ENCODE measurements at places on chromosomes 5 and 9. TPM values are rescaled to one million over a fixed set of nuclear protein-coding genes. Genes with fewer than 3 reads are reported as not detected.

- no peak overlapping the region for H3K4me3 ChIP-seq
- H3K27me3 ChIP-seq = no peaks in the 10 kb centered on the region
- H3K4me1 ChIP-seq = no peaks in the 10 kb centered on the region
These were observed 78.3 kb upstream of the TRIO start for GRCh38 chr5:14064841-14065240.

- peaks cover under 1% of the 10 kb centered on the region for H3K36me3 ChIP-seq
- H3K4me1 ChIP-seq = peaks cover 20% of the 10 kb centered on the region
- DNase-seq = no peak
- H3K27ac ChIP-seq = no peak overlapping the region
- H3K27me3 ChIP-seq = no peaks in the 10 kb centered on the region
- peak overlapping the region; percentile 18 for H3K4me3 ChIP-seq
These were observed 20.3 kb downstream of the CAMSAP1 start for GRCh38 chr9:135887021-135887507.

DNA sequence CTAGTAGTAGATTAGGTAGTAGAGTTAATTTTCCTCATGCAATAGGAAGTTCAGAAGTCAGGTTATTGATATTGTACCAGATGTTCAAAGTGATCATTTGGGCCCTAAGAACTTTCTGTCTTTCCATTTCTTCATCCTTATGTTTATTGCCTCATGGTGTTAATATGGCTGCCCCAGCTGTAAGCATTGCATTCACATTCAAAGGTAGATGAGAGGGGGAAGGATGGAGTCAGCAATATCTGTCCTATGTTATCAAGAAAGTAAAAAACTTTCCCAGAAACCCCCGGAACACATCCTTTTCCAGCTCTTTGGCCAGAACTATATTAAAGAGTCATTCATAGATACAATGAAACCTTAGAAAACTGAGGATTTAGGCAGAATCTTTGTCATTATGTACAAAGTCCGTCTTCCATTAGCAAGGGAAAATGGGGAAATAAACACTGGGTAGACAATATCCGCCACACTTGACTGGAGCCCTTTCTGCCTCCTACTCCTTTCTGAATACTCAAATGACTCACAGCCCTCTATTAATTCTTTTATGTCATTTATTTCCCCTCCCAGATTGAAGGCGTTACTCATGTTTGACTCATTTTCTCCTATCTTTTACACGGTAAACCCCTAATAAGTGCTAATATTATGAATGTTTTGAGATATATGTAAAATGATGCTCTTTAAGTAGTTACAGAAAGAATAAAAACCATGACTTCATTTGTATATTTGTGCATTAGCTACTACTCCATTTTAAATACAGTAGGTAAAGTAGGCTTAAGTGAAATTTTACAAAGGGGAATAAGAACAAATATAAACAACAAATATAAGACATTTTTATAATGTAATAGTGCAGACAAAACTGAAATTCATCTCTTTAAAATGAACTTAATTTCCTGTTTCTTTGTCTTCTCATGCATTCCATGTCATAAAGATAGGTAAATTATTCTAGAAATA, 127.6 kb downstream of the SLF1 start:
- no peaks in the 10 kb centered on the region for H3K36me3 ChIP-seq

POLE3 gene
- 17.5 TPM for total RNA-seq

SHC3 gene
- 0.85 TPM for total RNA-seq

JAKMIP2 gene
- not detected for total RNA-seq

- no peak overlapping the region for H3K4me3 ChIP-seq
- H3K27me3 ChIP-seq = no peaks in the 10 kb centered on the region
- no peak for DNase-seq
- no peak overlapping the region for H3K27ac ChIP-seq
- H3K36me3 ChIP-seq = no peaks in the 10 kb centered on the region
These were observed 174.7 kb downstream of the GAS1 start for GRCh38 chr9:86772635-86772993.

GRCh38 chr5:98997000-98997399, 68.2 kb upstream of the CHD1 start:
- no peaks in the 10 kb centered on the region for H3K4me1 ChIP-seq
- DNase-seq = no peak
- H3K36me3 ChIP-seq = no peaks in the 10 kb centered on the region

STK32A gene
- total RNA-seq = 6.2 TPM

DNA sequence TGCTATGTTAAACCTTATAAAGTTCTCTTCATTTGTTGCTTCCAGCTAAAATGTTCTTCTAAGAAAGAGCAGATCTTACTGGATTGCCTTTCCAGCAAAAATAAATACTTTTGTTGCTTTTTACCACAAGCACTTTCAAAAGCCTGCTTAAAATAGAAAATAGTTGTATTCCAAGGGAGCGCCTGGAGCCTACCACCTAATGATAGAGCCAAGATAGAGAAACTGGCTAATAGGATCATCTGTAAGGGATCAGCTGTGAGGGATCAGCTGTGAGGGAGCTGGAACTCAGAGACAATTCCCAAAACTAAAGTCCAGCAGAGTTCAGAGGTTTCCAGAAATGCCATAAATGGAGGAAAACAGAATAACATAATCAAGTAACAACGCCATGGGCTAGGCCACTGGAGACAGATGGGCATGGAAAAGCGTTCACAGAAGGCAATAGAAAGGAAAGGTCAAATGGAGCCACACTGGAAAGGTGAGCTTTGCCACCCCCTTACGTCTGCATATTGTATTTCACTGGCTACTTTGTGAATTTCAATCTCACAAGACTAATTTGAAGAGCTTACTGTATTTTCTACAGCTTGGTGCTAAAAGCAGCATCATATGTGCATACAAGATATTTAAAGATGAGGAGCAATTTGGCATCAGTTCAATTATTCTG, 140.6 kb upstream of the TLE4 start:
- no peak for DNase-seq
- no peaks in the 10 kb centered on the region for H3K27me3 ChIP-seq
- H3K4me1 ChIP-seq = no peaks in the 10 kb centered on the region
- no peaks in the 10 kb centered on the region for H3K36me3 ChIP-seq

- no peaks in the 10 kb centered on the region for H3K36me3 ChIP-seq
- H3K27ac ChIP-seq = no peak overlapping the region
- DNase-seq = no peak
- no peaks in the 10 kb centered on the region for H3K4me1 ChIP-seq
- H3K27me3 ChIP-seq = no peaks in the 10 kb centered on the region
- H3K4me3 ChIP-seq = no peak overlapping the region
These were observed 229.3 kb downstream of the GOLPH3 start for GRCh38 chr5:31944684-31945445.

DNA sequence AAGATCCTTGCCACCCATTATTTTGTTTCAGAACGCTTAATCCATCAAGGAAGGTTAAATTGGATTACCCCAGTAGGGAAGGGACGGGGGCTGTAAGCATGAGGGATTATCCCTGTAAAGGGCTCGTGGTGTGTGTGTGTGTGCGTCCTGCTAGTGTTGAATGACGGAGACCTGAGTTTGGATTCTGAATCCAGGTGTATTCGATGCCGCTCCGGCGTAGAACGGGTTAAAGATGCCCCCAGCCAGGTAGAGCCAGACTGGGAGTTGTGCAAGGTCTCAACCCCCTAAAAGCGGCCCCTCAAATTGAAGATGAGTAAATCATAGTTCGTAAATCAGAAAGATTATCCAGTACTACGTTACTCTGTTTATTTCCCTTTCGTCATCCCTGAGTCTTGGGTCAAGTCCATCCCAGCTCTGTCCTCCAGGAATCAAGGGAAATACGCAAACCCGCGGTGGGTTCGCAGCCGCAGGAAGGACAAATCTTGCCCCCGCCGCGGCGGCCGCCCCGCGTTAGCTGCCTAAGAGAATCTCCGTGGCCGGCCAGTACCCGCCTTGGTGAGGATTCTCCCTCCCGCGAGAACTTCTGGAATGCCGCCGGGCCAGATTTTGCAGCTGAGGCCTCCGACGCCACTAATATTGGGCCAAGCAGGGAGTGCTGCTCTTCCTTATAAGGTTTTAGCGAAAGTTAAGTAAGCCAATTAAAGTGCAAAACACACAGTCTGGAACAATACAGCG, 586 bp upstream of the MTAP start:
- DNase-seq = peak; percentile 83
- H3K27me3 ChIP-seq = no peaks in the 10 kb centered on the region
- peak overlapping the region; percentile 87 for H3K27ac ChIP-seq

- no peak overlapping the region for H3K27ac ChIP-seq
- no peak for DNase-seq
- H3K36me3 ChIP-seq = no peaks in the 10 kb centered on the region
- H3K27me3 ChIP-seq = no peaks in the 10 kb centered on the region
- H3K4me1 ChIP-seq = no peaks in the 10 kb centered on the region
These were observed 276.8 kb downstream of the ENC1 start for GRCh38 chr5:74363603-74364205.

- peak; percentile 48 for DNase-seq
- no peak overlapping the region for H3K4me3 ChIP-seq
- peaks cover 5% of the 10 kb centered on the region for H3K4me1 ChIP-seq
- no peaks in the 10 kb centered on the region for H3K36me3 ChIP-seq
These were observed 2.0 kb downstream of the ENHO start for GRCh38 chr9:34520505-34521385.

FOXD4L6 gene
- not detected for total RNA-seq

ZMAT2 gene
- 15.5 TPM for total RNA-seq

- H3K36me3 ChIP-seq = peaks cover 90% of the 10 kb centered on the region
- H3K4me1 ChIP-seq = no peaks in the 10 kb centered on the region
- no peak for DNase-seq
- no peak overlapping the region for H3K27ac ChIP-seq
- no peaks in the 10 kb centered on the region for H3K27me3 ChIP-seq
These were observed 34.8 kb downstream of the FKBP15 start for GRCh38 chr9:113186137-113186755.

DNA sequence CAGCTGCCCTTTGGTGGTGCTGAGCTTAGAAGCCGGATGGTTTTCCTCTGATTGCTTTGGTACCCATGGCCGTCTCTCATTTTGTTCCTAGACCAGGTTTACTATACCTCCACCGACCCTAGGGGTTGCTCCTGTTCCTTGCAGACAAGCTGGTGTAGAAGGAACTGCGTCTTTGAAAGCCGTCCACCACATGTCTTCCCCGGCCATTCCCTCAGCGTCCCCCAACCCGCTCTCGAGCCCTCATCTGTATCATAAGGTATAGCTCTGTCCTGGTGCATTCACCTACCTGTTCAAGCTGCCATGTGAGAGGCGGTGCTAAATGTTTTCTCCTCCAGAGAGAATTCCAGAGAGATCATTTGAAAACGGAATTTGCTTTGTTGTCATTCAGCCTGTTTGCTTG, 39.5 kb downstream of the TENT4A start:
- H3K4me3 ChIP-seq = no peak overlapping the region
- no peak for DNase-seq
- no peaks in the 10 kb centered on the region for H3K27me3 ChIP-seq

CHSY3 gene
- total RNA-seq = 51.3 TPM

ANP32B gene
- 13.9 TPM for total RNA-seq

DNA sequence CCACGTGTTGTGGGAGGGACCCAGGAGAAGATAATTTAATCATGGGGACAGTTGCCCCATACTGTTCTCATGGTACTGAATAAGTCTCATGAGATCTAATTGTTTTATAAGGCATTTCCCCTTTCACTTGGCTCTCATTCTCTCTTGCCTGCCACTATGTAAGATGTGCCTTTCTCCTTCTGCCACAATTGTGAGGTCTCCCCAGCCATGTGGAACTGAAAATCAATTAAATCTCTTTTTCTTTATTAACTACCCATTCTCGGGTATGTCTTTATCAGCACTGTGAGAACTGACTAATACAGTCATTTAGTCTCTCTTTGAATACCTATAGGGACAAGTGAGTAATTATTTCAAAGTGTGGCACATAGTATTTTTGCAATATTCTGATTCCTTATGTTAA, 269.2 kb upstream of the SMARCA2 start:
- no peaks in the 10 kb centered on the region for H3K36me3 ChIP-seq
- no peaks in the 10 kb centered on the region for H3K27me3 ChIP-seq
- no peaks in the 10 kb centered on the region for H3K4me1 ChIP-seq
- H3K27ac ChIP-seq = no peak overlapping the region

RHOBTB3 gene
- total RNA-seq = 153 TPM

DNA sequence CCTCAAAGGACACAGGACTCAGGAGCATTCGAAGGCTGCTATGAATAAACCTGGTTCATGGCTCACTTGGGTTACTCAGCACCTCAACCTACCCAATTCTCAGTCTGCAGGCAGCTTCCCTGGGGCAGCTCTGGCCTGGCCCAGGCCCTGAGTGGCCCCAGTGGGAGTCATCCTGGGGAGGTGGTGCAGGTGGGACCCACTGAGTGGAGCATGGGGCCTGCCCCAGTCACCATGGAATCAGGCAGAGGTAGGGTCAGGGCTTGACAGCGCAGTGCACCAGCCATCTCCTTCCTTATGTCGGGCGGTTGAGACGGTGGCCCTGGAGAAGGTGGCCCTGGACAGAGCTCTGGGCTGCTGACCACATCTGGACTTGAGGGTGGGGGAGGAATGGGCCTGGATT, 19.2 kb downstream of the PLEKHG4B start:
- H3K4me1 ChIP-seq = no peaks in the 10 kb centered on the region
- DNase-seq = no peak
- no peaks in the 10 kb centered on the region for H3K36me3 ChIP-seq
- H3K27me3 ChIP-seq = no peaks in the 10 kb centered on the region
- H3K27ac ChIP-seq = no peak overlapping the region

DNA sequence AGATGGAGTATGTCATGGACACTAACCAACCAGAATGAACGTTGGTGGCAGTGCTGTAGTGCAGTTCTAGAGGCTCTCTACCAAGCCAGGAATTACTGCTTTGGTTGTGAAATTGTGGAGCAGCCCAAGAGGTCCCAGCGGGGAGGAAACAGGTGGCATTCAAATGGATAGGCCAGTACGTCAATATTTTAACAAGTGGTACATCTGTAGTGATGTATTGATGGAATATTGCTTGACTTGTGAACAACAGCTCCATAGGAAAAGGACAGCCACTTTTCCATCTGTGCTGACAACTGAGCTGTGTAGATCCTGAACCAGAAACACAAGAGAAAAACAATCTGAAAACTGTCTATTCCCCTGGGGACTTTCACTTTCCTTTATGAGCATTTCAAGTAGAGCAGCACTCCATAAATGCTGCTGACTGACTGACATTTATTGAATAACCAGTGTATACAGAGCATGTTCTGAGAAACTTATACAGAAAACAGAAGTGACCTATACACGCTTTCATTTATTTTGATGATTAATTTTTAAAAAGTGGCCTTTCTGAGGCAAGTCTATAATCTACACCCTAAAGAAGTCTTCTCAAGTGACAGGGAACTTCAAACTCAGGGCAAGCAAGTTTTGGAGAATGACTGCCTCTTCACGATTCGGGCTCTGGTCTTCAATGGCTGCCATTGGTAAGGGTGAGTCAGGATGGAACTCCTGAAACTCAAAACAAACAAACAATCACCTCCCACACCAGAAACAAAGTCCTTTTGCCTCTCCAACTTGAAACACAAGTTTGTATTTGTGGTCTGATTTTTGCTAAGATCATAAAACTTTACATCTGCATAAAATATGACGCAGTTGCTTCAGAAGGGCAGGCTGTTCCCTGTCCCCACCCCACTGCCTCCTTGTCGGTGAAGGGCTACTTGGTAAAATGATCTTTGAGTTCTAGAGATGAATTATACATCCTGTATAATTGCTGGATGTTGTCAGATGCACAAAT, 362.4 kb downstream of the NDUFS4 start:
- no peak overlapping the region for H3K4me3 ChIP-seq
- no peaks in the 10 kb centered on the region for H3K36me3 ChIP-seq
- H3K27me3 ChIP-seq = no peaks in the 10 kb centered on the region
- H3K27ac ChIP-seq = no peak overlapping the region

TTC23L gene
- not detected for total RNA-seq

- peaks cover 4% of the 10 kb centered on the region for H3K4me1 ChIP-seq
- no peak overlapping the region for H3K27ac ChIP-seq
- no peak overlapping the region for H3K4me3 ChIP-seq
- no peaks in the 10 kb centered on the region for H3K27me3 ChIP-seq
These were observed 80.7 kb downstream of the PPARGC1B start for GRCh38 chr5:149810856-149811255.

GRCh38 chr9:102054811-102055210, 316.4 kb upstream of the GRIN3A start:
- H3K4me3 ChIP-seq = no peak overlapping the region
- H3K36me3 ChIP-seq = no peaks in the 10 kb centered on the region
- no peaks in the 10 kb centered on the region for H3K4me1 ChIP-seq
